ENCODE measurements at places on chromosomes 1 and 21.

DNA sequence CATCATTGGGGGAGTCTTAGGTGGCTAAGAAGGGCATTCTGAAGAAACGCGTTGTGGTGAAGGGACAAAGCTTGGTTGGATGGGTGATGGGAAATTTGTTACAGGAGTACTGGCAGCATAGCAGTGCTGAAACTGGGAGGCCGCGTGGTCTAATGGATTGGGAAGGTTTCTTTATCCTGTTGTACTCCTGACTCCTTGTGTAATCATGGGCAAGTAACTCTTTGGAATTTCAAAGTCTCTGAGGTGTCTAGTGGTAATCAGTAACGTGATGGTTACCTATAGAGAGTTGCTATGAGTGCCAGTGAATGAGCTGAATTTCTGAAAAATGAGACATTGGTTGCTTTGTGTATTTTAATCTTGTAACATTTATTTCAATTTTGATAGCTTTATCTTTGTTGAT lies 18.5 kb downstream of the DONSON start:
- no peak for DNase-seq

- DNase-seq, result no peak
Measured at GRCh38 chr1:157135646-157136045, 2.5 kb downstream of the ETV3 start.

- no peak for DNase-seq
Measured at GRCh38 chr1:25737130-25737529, 62.9 kb upstream of the SELENON start.

- DNase-seq, result no peak
Measured at GRCh38 chr21:29490016-29490415, 191.3 kb downstream of the BACH1 start.

DNA sequence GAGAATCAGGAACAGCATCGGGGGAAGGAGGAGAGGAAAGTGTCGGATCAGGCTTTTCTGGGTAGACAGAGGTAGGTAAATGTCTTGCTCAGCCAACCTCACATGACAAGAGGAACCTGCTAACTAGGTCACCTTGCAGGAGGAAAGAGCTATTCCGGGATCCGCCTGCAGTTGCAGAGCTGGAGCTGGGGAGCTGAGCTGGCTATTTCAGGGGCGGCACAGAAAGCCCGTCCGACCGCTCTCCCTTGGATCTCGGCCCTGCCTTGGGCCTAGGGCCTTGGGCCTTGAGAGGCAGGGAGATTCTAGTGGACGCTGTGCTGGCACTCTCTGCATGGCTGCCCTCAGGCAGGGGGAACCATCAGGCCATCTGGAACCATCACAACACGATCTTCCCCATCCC lies 56.5 kb upstream of the CTPS1 start:
- no peak for DNase-seq

- no peak for DNase-seq
Measured at GRCh38 chr1:21321963-21322680, 31.9 kb upstream of the ECE1 start.

DNA sequence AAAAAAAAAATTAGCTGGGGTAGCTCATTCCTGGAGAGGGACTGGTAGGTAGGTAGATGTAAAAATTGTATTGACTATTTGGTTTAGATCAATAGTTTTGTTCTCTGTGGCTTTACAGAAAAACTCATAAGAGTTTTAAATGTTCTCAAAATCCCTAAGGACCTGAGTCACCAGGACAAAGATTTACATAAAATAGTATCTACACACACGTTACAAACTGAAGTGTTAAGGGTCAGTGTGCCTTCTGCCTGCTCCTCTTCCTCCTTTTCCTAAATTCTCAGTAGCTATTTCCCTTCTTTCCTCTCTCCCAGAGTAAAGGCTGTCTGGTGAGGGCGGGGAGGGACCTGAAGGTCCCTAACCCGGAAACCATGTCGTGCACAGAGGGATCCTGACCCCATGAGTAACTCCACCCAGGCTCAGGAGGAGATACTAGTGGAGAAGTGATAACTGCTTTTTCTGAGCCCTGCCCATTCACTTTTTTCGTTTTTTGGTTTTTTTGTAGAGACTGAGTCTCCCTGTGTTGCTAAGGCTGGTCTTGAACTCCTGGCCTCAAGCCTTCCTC lies 8.1 kb downstream of the PLEKHM2 start:
- no peak for DNase-seq

DNA sequence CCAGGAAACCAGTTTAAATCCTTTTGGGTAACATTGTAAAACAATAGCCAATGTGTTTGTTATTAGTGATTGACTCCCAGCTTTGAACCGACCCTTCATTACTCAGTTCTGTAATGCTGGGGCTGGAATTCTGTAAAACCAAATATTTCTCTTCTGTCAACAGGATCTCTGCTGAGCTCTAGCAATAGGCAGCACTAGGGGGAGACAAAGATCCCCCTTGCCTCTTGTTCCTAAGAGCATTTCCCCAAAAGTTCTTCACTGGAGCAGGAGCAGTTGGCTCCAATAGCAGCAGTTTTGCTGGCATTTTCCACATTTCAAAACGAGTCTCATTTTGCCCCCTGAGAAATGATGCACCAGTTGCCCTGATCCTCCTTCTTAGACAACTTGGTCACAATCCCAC lies 1671.1 kb downstream of the MRPL39 start:
- peak; percentile 2 for DNase-seq

GRCh38 chr1:183812686-183813569 lies 8.0 kb downstream of the RGL1 start:
- no peak for DNase-seq

DNA sequence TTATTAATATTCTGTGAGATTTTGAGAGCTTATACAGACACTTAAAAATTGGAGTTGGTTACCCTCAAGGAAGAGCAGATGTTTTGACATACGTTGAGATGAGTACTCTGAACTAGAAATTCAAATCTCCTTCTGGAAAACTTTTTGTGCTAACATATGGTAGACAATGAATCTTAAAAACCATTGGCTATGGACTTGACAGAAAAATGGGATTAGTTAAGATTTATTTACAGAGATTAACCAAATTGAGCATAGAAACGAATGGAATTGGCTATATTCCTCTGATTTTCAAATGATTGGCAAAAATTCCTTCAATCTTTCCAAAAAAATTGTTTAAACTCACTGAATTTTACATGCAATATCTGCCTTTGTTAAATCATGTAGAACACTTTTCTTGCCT lies 1392.9 kb downstream of the BRINP3 start:
- DNase-seq, result no peak

DNA sequence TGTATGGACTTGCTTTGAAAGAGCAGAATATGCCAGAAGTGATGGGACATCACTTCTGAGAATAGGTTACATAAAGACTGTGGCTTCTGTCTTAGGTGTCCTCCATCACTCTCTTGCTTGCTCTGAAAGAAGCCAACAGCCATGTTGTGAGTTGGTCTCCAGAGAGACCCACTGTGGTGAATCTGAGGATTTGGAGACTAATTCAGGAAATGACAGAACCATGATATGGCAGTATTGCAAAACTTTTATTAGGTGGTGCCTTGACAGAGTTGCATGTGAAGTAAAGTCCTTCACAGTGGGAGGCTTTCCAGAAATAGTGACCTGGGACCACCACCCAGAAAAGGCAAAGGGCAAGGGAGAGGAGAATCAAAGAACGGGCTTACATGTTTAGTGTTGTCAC lies 628.6 kb downstream of the KCNT2 start:
- DNase-seq, result no peak

GRCh38 chr1:96464991-96465390 lies 256.6 kb upstream of the PTBP2 start:
- no peak for DNase-seq

DNA sequence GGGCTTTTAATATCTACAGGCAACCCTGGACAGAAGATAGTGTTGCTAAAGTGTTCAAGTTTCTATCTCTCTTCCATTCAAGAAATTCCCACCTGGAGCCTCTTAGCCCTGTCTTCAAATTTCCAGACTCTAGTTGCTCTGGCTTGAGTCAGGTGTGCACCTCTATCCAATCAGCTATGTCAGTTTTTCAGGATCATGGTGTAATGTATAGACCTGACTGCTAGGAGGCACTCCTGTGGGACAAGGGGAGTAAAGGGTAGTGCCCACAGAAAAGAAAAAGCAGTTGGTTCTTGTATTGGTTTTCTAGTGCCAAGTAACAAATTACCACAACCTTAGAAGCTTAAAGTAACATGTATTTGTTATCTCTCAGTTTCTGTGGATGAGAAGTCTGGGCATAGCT lies 6.2 kb upstream of the ZRANB2 start:
- no peak for DNase-seq
